Heart right ventricle (tissue), 16 donors: ENCODE measurements at places on chromosomes 3 and 15. TPM values are rescaled to one million over a fixed set of nuclear protein-coding genes. Genes with fewer than 3 reads are reported as not detected.

DNA sequence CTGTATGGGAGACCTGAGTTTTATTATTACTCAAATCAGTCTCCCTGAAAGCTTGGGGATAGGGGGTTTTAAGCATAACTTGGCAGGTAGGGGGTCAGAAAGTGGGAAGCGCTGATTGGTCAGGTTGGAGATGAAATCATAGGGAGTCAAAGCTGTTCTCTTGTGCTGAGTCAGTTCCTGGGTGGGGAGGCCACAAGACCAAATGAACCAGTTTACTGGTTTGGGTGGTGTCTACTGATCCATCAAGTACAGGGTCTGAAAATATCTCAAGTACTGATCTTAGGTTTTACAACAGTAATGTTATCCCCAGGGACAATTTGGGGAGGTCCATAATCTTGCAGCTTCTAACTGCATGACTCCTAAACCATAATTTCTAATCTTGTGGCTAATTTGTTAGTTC lies 17.8 kb upstream of the IQCF6 start:
- no peak for DNase-seq

GRCh38 chr3:98433764-98434163 lies 29.2 kb upstream of the OR5K1 start:
- DNase-seq: no peak

Gene AMT
- total RNA-seq: 34.3 TPM

GRCh38 chr15:90871139-90871715 lies 2.8 kb downstream of the FURIN start:
- DNase-seq: no peak

Gene NPAP1
- not detected for total RNA-seq

Gene COL7A1
- 12.5 TPM for total RNA-seq

Gene STXBP5L
- total RNA-seq: not detected

Gene LRRIQ4
- total RNA-seq: not detected

- no peak for DNase-seq
These were observed 10.0 kb downstream of the RPL32 start for GRCh38 chr3:12831301-12831866.

- no peak for DNase-seq
These were observed 20.4 kb upstream of the PARL start for GRCh38 chr3:183904833-183905780.

DNA sequence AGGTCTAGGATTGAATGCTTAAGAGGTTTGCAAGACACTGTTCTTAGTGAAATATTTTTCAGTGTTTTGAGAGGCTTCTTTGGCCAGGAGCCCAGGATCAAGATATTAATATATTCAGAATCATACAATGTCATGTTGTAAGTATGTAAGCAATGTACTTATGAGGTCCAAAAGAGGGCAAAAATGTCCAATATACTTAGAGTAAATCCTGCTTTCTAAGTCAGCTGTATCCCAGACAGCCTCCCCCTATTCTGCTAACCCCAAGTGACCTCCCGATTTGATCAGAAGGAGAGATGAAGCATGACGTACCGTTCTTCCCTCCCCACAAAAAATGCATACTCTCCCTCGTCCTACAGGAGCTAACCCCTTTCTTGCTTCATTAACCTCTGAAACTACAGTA lies 70.9 kb downstream of the CHAC1 start:
- DNase-seq: no peak

GRCh38 chr15:74723754-74724334 lies 1.5 kb downstream of the CYP1A1 start:
- DNase-seq: peak; percentile 19

DNA sequence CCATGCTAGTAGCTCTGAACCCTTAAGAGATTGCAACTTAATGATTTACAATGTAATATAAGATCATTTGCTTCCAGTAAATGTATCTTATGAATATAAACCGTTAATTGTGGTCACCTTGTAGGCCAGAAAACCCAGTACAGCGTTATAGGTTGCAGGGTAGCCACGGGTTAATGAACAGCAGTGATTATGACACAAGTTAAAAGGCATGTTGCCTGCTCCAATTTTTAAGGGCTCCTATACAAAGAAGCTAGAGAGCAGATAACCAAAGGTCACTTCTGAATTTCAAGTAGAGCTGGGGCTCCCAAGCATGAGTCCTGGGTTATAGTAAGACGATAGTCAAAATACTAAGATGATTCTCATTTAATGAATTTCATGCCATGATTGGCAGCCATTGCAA lies 13.5 kb downstream of the GUCA1C start:
- DNase-seq: no peak

DNA sequence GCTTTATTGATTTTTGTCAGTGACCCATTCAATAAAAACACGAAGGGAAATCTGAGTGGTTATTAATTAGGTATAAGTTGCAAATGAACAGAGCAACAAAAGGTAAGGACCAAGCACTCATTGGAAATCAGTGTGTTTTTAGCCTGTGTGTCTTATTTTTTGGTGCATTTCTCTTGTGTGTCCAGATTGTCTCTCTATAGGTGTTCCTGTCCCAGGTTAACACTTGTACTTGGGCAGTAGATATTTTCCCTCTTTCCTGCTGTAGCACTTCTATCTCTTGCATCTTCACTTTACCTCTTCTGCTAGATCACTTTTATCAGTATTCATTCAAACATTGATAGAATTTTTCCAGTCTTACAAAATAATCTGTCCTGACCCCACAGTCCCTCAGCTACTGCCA lies 37.0 kb downstream of the MAPK6 start:
- DNase-seq: no peak

DNA sequence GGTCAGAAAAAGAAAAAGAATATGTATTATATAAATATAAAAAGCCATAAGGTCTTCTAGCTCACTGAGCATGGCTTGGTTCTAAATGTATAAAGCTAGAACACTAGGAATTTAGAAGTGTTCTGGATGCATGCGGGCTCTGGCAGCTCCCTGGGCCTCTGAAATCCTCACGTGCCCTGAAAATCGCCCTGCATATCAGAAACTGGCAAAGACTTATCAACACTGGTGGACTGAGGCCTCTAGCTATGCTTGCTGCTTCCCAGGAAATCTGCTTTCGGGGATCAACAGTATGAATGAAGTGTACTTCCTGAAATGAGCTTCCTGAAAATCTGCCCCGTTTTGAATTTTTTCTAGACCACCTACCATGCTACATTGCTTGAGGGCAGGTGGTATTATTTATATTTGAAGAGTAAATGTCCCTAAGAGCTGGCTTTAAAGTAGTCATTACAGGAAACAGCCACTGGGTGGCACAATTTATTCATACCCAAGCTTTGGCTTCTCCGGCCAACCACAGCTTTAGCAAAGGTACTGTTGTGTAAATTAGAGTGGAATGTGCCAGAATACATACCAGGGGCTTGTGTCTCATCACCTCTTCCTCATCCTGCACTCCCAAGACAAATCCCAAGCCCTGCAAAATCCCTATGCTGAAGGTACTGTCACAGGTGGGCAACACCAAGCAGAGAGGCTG lies 17.7 kb downstream of the CRTAP start:
- DNase-seq: no peak
